ENCODE measurements at places on chromosomes 6 and 20.

DNA sequence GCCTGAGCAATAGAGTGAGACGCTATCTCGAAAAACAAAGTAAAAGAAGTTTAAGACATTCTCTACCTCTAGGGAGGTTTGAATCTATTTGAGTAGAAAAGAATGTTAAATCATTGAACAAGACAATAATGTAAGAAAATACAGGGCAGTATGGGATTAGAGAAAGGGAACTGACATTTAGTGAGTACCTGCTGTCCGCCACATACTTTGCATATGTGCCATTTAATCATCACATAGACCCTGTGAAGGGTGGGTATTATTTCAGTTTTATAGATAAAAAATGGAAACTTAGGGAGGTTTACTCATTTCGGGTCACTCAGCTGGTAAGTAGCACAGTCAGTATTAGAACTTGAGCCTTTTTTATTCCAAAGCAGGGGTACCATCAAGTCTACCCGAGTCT lies 31.4 kb downstream of the STK4 start:
- DNase-seq = no peak

DNA sequence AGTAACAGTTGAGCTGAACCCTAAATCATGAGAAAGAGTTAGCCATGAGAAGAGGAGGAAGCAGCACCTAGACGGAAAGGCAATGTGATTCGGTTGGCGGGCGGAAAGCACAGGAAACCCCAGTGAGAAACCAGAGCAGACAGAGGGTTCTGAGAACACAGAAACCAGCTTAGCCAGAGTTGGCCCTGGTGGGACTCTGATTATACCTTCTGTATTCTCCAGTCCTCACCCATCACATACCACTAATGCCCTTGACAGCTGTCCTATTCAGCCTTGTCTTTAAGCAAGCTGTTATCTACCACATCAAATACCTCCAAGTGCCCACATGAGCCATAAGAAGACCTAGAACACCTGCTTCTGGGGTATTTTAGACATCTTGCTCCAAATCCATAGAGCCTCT lies 58.9 kb upstream of the LRRC1 start:
- no peak for DNase-seq

GRCh38 chr20:47544852-47545251 lies 43.2 kb downstream of the NCOA3 start:
- DNase-seq = no peak

DNA sequence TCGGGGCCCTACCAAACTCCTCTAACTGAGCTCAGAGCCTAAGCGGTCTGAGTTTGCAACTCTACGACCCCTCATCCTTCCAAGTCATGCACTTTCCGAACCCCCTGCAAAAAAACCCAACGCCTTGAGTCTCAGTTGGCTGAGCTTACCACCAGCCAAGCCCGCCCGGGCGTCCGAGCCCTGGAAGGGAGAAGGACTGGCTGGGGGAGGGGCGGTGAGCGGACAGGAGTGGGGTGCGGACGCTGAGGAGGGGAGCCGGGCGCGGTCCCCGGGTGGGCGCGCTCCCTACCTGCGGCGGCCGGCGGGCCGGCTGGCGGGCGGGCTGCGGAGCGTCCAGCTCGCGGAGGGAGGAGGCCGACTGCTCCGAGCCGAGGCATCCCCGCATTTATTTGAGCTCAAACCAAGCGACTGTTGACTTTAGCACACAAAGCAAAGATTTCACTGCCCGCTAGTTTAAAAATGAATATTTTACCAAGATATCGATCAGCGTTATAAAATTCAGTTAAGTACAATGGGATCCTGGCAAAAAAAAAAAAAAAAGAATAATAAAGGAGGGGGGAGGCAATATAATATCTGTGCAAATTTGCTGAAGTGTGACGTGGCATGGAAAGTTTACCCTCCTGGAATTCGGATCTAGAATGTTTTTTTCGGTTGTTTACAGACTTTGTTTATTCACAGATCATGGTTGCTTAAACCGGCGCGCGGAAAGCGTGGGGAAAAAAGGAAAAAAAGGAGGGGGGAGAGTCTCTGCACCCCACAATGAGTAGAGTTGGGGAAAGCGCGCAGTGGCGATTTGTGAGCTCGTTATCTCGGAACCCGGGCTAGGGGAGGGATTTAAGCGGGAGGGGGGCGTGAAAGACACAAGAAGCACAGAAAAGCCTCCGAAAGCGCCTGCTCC lies 5.9 kb downstream of the FOXA2 start:
- DNase-seq = no peak

- DNase-seq = no peak
Observed at GRCh38 chr20:24465730-24466129, 3.7 kb upstream of the SYNDIG1 start.

GRCh38 chr6:15073883-15074465 lies 171.9 kb upstream of the JARID2 start:
- DNase-seq = no peak

GRCh38 chr6:108635505-108636226 lies 74.9 kb downstream of the FOXO3 start:
- DNase-seq = no peak
